Heart left ventricle (tissue), 16 donors: ENCODE measurements at places on chromosomes 7 and 10. TPM values are rescaled to one million over a fixed set of nuclear protein-coding genes. Genes with fewer than 3 reads are reported as not detected.

Gene LIPF
- not detected for polyA plus RNA-seq

Gene TMEM273
- 17.2 TPM for polyA plus RNA-seq

Gene BLVRA
- 55.5 TPM for polyA plus RNA-seq

Gene OPN1SW
- not detected for polyA plus RNA-seq

Gene MINPP1
- polyA plus RNA-seq = 6.2 TPM

Gene LRMDA
- 14.9 TPM for polyA plus RNA-seq

Gene PRRT4
- polyA plus RNA-seq = 2.7 TPM

Gene TMEM236
- 0.25 TPM for polyA plus RNA-seq

Gene AKR1C8
- not detected for polyA plus RNA-seq

Gene NPY4R2
- polyA plus RNA-seq = not detected

Gene PTPN20
- 6.6 TPM for polyA plus RNA-seq

Gene CABCOCO1
- polyA plus RNA-seq = not detected

Gene FAM25A
- not detected for polyA plus RNA-seq

Gene CPA5
- polyA plus RNA-seq = not detected

Gene SLC13A4
- 0.08 TPM for polyA plus RNA-seq

Gene GPRIN2
- not detected for polyA plus RNA-seq

Gene CRHR2
- 0.80 TPM for polyA plus RNA-seq

Gene AGAP5
- polyA plus RNA-seq = 1.4 TPM

Gene MET
- 11.9 TPM for polyA plus RNA-seq

Gene KIAA1217
- 12.7 TPM for polyA plus RNA-seq

Gene CALHM3
- polyA plus RNA-seq = not detected

Gene TMEM184A
- polyA plus RNA-seq = 0.19 TPM

Gene SPDYE16
- polyA plus RNA-seq = 0.08 TPM

Gene FKBP6
- not detected for polyA plus RNA-seq

Gene ZNF438
- polyA plus RNA-seq = 14.1 TPM

Gene GATA3
- polyA plus RNA-seq = 1.0 TPM

Gene PODXL
- polyA plus RNA-seq = 64.6 TPM

Gene RNF148
- polyA plus RNA-seq = 0.19 TPM

Gene NPY4R
- not detected for polyA plus RNA-seq

Gene C10orf62
- polyA plus RNA-seq = 1.8 TPM

Gene BMPER
- 0.50 TPM for polyA plus RNA-seq

Gene NANOS1
- 7.1 TPM for polyA plus RNA-seq

Gene SPDYE6
- not detected for polyA plus RNA-seq

Gene TAC1
- polyA plus RNA-seq = not detected

Gene ZNF282
- 12.5 TPM for polyA plus RNA-seq

Gene ZNF716
- polyA plus RNA-seq = not detected

Gene NEUROG3
- polyA plus RNA-seq = not detected

Gene OR6V1
- not detected for polyA plus RNA-seq

Gene CPA1
- polyA plus RNA-seq = 0.29 TPM

Gene TLX1
- polyA plus RNA-seq = 0.15 TPM

Gene SPDYE5
- polyA plus RNA-seq = not detected

Gene ZNF117
- polyA plus RNA-seq = 2.7 TPM

Gene CH25H
- 0.27 TPM for polyA plus RNA-seq

Gene SPDYE9
- not detected for polyA plus RNA-seq

Gene ANKRD61
- polyA plus RNA-seq = 0.19 TPM

Gene PON3
- polyA plus RNA-seq = 0.80 TPM

Gene DAGLB
- polyA plus RNA-seq = 17.2 TPM

Gene MACC1
- under 0.01 TPM for polyA plus RNA-seq

Gene ELN
- 37.9 TPM for polyA plus RNA-seq

Gene CYP26C1
- not detected for polyA plus RNA-seq

Gene ABCA13
- polyA plus RNA-seq = not detected

Gene ITIH5
- polyA plus RNA-seq = 2.7 TPM

Gene VCL
- 84.5 TPM for polyA plus RNA-seq

Gene NAT16
- not detected for polyA plus RNA-seq

Gene CALML5
- polyA plus RNA-seq = not detected

Gene KLF14
- polyA plus RNA-seq = not detected

Gene DNAJC9
- polyA plus RNA-seq = 5.8 TPM

Gene TLL2
- polyA plus RNA-seq = 4.6 TPM

Gene SFRP5
- polyA plus RNA-seq = 1.00 TPM

Gene ERV3-1
- polyA plus RNA-seq = 3.3 TPM
